ENCODE measurements at places on chromosomes 5 and 9.
A peak's percentile ranks its signal among the peaks of the same experiment; 100 is the strongest.

GRCh38 chr5:581941-582340 lies 30.2 kb upstream of the CEP72 start:
- H3K4me1 ChIP-seq: no peaks in the 10 kb centered on the region
- H3K27ac ChIP-seq: no peak overlapping the region
- DNase-seq: no peak
- H3K4me3 ChIP-seq: no peak overlapping the region

DNA sequence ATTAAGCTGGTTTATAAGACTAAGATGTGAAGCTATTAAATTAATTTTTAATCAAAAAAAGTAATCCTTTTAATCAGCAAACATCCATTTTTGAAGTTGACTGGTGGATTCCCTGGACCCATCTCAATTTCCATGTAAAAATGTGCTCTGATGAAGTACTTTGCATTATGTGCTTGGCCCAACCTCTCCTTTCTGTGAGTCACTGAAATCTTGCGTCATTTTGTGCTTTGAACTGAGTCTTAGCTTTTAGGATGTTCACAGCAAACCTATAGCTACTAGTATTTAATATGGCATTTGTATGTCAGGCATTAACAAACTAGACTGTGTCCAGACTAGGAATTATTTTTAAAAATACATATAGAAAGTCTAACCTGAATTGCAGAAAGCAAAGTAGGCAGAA lies 55.0 kb upstream of the CDH12 start:
- DNase-seq: no peak
- no peak overlapping the region for H3K4me3 ChIP-seq
- no peaks in the 10 kb centered on the region for H3K27me3 ChIP-seq
- H3K4me1 ChIP-seq: no peaks in the 10 kb centered on the region

DNA sequence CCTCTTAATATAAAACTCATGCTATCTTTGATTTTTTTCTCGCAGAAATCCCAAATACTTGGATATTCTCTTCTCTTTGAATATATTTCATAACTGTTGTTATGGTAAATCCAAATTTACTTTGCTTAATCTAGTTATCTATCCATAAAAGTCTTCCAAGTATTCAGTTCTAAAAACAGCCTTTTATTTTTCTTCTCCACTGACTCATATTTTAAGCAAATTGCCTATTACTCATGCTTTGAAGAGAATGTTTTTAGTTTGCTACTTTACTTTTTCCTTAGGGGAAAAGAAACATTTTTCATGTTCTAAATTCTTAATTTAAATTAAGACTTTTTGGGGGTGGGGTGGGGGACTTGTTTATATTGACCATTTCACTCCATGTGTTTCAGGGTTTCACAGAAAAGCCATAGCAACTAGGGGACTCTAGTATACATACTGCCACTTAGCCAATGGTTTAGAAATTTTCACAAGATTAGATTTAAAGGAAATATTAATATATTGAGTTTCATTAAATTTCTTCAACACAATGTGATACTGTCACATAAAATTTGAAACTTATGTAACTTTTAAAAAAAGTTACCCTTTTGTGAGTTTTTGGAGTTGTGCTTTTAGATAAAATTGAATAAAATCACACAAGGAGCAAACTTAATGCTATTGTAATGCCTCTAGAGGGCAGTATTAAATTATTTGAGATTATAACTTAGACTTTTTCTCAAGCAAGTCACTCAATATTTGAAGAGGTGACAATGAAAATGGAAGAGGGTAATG lies 545.8 kb upstream of the ARRDC3 start:
- no peak overlapping the region for H3K4me3 ChIP-seq
- no peaks in the 10 kb centered on the region for H3K4me1 ChIP-seq
- no peak overlapping the region for H3K27ac ChIP-seq
- DNase-seq: no peak
- H3K27me3 ChIP-seq: no peaks in the 10 kb centered on the region
- H3K36me3 ChIP-seq: no peaks in the 10 kb centered on the region

DNA sequence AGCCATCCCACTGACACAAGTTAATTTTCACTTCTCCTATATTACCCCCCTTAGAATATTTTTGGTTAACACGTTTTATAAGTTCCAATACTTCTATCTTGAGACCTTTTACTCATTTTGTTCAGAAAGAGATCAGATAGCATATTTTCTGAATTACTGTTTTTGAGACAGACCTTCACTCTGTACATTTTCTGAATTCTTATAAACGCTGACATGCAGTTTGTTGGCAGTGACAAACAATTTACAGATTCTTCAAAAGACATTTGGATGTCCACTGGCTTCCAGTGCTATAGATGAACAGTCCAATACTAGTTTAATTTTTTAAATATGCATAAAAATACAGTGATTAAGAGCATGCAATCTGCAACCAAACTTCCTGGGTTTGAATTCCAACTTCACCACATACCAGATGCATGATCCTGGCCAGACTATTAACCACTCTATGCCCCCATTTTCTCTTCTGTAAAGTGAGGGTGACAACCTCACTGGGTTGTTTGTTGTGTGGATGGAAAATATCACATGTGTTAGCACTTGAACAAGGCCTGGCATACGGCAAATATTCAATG lies 142.1 kb downstream of the AGTPBP1 start:
- no peak overlapping the region for H3K27ac ChIP-seq
- no peak overlapping the region for H3K4me3 ChIP-seq
- H3K4me1 ChIP-seq: peaks cover 3% of the 10 kb centered on the region
- DNase-seq: no peak

DNA sequence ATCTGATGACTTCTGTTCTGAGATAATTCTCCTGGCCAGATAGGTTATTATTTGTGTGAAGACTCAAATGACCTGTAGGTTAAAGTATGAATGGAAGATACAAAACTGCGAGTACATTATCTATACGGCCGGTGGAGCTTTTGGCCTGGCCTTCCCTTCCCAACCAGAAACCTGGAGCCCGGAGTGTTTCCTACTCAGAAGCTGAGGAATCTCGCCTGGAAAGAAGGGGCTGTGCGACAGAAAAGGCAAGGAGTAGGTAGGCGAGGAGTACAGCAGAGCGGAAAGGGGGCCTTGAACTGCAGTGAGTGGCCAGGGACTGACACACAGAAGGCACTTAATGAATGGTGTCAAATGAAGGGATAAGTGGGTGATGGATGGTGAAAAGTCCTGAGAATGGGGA lies 34.6 kb downstream of the ANGPTL2 start:
- H3K27me3 ChIP-seq: no peaks in the 10 kb centered on the region
- H3K36me3 ChIP-seq: no peaks in the 10 kb centered on the region
- no peak overlapping the region for H3K4me3 ChIP-seq
- no peak for DNase-seq
- no peak overlapping the region for H3K27ac ChIP-seq

- H3K27ac ChIP-seq: no peak overlapping the region
- H3K4me3 ChIP-seq: no peak overlapping the region
- no peak for DNase-seq
- no peaks in the 10 kb centered on the region for H3K4me1 ChIP-seq
These were observed 44.1 kb downstream of the ANGPTL2 start for GRCh38 chr9:127078336-127078735.

- H3K4me3 ChIP-seq: peak overlapping the region; percentile 67
- H3K36me3 ChIP-seq: peaks cover 23% of the 10 kb centered on the region
- peak overlapping the region; percentile 55 for H3K27ac ChIP-seq
- peaks cover 76% of the 10 kb centered on the region for H3K4me1 ChIP-seq
- H3K27me3 ChIP-seq: no peaks in the 10 kb centered on the region
These were observed 73.2 kb downstream of the PIK3R1 start for GRCh38 chr5:68288707-68289134.
